ENCODE measurements at places on chromosomes 13 and 19.

DNA sequence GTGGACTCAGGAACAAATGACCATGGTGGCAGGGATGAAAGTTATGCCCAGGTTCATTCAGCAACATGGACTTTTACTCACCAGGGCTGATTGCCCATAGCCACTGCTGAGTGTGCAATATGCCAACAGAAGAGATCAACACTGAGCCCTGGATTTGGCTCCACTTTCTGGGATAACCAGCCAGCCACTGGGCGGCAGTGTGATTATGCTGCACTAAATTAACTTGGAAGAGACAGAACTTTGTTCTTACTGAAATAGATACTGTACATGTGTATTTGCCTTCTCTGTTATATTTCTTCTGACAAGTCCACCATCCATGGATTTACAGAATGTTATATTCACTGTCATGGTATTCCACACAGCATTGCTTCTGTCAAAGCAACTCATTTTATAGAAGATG, 257.4 kb downstream of the TDRD3 start:
- no peak for DNase-seq

DNA sequence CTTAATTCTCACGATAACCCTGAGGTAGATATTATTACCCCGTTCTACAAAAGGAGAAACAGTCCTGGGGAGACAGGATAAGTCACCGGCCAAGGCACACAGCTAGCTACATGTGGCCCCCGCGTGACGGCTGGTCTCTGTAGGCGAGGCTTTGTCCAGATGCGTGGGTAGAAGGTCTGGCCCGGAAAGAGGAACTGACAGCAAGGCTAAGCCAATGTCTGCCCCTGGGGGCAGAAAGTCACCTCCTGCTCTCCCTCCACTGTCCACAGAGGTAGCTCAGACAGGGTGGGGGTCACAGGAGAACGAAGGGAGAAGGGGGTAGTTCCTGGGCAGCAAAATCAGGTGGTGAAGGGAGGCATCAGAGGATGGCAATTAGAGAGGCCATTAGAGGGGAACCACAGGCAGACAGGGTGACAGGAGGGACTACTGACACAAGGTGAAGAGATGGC, 1.8 kb downstream of the APOC4 start:
- DNase-seq, result no peak

GRCh38 chr19:35264268-35265125, 4.3 kb upstream of the USF2 start:
- no peak for DNase-seq

DNA sequence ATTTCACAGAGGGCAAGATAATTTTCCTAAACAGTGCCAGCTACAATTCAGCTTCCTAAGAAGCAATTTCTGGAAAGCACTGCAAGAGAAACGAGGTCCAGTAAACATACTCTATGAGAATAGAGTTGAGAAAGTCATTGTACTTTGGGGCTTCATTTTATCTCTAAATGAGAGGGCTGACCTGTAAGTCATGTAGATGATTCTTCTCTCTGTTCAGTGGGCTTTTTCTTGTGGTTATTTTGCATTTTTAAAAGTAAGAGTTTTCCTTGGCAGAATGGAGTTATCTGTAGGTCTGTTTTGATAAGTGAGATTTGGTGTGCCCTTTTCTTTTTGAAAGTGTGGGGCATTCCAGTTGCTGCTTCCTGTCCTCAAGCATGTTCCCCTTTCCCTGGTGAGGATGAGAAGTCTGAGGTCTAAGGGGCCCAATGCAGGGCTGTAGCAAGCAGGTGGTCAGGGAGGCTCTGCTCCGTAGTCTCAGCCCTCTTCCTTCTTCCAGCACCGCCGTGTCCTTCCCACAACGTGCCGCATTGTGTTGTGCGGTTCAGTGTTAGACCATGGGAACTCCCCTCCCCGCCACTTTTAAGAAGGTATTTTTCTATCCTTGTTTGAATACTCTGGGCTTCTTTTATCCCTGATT, 86.3 kb downstream of the ARHGEF7 start:
- DNase-seq, result no peak

DNA sequence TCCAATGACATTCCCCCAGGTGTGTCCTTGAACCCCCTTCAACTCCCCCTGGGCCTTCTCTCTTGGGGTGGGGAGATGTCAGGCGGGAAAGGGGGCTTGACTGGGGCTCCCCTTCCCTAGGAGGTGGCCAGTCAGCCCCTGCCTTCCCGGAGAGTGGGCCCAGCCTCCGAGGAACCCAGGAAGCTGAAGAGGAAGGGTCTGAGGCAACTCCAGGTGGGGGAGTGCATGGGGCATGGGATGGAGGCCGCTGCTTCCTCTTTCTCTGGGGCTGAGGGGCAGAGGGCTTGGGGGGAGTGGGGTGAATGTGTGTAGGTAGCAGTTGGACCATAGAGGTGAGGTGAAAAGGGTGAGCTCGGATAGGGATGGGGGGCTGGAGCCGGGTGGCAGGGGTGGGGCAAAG, 2.7 kb upstream of the INAFM1 start:
- no peak for DNase-seq

- DNase-seq, result no peak
Observed at GRCh38 chr13:94950303-94950702, 238.0 kb upstream of the SOX21 start.

DNA sequence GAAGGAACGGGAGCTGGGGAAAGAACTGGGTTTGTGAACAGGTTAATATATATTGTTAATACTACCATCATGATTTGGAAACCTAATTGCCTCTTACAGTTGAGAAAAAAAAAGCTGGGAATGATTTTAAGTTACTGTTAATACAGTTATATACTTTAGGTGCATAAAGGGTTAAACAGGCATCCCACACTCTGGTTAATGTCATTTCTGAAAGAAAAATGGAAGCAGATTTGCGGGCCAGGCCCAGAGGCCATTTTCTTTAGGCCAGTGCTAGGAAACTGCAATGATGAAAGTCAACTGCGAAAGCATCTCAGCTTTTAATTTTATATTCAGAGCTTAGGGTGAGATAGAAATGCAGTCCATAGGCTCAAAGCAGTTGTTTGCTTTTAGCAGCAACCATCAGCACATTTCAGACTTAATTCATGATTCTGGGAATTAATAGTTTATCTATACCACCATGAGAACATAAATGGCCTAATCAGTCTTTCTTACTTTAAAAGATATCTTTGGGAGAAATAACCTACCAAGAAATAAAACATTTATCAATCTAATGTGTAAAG, 592.8 kb downstream of the GPC6 start:
- DNase-seq, result no peak

DNA sequence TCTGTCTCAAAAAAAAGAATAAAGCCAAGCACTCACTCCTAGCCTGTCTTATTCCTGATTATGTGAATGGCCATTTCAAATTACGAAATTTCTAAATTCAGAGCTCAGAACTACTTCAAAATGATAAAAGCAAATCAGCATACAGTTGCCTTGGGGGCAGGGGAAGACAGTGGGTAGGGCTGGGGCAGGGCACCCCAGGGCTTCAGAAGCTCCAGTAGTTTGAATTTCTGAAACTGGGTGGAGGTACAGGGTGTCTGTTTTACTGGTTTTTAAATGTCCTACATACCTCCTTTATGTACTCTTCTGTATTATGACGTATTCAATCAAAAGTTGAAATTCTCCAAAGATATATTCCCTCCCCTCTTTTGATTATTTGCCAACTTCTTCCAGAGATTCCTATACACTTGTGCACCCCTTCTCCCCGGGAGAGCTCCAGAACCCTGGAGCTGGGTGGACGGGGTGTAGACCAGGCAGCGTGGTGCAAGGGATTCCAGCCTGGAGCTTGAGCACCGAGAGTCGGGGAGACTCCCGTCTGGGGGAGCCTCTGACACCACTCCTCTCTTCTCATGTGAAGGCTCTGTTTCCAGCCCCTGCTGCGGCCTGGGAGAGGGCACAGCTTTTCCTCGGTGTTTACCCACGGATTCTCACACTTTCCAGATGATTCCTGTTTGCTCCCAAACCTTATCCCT, 84.7 kb upstream of the GPR183 start:
- no peak for DNase-seq
